ENCODE measurements at places on chromosomes 13 and 19.
A peak's percentile ranks its signal among the peaks of the same experiment; 100 is the strongest.

- no peak for DNase-seq
Measured at GRCh38 chr19:18386543-18387271, 749 bp downstream of the GDF15 start.

- no peak for DNase-seq
Measured at GRCh38 chr13:53501387-53501786, 472.8 kb downstream of the OLFM4 start.

DNA sequence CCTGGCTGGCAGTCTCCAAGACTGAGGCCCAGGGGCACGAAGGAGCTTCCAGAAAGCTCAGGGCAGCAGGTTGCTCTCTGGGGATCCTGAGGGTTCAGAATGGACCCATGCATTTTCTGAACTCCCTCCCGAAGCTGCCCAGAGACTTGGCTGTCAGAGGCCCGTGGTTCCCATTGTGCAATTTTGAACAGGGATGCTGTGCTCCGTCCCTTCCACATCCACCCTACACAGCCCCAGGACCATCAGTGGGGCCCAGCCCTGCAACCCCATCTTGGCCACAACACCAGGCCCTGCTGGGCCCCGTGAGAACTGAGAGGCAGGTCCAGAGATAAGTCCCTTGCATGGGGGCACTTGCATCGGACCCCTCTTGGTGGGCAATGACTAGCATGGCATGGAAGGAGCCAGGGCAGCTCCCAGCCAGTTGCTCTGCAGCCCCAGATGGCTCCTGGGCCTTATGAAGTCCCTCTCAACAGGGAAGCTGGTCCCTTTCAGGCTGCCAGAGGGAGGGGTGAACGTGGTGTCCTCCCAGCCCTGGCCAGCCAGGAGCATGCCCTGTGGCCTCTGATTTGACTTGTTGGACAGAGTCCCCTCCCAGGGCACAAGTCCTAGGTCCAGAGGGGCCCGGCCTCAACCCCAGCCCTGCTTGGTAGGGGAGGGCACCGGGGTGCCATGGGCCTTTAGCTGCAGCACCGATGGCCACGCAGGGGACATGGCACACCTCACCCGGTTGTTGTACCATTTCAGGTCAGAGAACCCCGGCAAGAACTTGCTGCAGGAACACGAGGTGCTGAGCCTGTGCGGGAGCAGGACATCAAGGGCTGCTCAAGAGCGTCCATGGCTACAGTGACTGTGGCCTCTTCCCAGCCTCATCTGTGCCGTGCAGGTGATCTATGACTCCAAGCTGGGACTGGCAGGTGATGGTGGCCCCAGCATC lies 17.3 kb upstream of the ZNF14 start:
- no peak for DNase-seq

DNA sequence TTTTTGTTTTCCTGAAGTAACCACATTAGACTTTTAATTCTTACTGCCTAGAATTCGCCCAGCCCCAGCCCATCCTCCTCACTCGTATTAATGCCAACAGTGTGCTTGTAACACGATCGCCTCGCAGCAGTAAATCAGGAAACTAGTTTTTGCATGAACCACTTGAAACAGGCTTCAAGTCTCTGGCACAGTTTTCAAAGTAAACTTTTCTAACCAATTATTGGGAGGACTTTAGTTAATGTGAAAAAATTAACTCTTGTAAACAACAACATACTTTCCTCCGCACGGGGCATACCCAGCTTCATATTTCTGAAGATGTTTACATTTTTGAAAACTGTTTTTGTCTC lies 39.2 kb downstream of the TNFRSF19 start:
- DNase-seq: no peak

GRCh38 chr19:1862424-1863327 lies 703 bp downstream of the KLF16 start:
- DNase-seq: peak; percentile 53

GRCh38 chr13:93345024-93345423 lies 118.4 kb downstream of the GPC6 start:
- no peak for DNase-seq

- DNase-seq: peak; percentile 70
Measured at GRCh38 chr13:114110091-114110829, 22.2 kb downstream of the RASA3 start.

DNA sequence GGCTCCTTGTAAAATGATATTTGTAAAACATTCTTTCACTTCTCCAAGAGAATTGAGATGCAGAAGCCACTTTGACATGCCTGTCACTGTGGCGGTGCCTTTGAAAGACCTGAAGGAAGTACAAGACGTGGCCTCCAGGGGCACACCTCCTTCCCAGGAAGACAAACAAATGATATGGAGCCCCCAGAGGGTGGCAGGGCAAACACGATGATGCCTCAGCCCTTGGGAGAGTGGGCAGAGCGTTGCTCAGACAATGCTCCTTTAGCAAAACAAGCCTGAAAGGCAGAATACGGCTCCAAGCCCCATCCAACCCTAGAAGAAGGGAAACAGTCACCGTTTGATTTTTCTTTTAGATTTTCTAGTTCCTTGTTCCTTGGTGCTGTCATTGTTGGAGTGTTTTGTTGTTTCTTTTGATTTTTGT lies 9.2 kb upstream of the ATP12A start:
- DNase-seq: no peak

DNA sequence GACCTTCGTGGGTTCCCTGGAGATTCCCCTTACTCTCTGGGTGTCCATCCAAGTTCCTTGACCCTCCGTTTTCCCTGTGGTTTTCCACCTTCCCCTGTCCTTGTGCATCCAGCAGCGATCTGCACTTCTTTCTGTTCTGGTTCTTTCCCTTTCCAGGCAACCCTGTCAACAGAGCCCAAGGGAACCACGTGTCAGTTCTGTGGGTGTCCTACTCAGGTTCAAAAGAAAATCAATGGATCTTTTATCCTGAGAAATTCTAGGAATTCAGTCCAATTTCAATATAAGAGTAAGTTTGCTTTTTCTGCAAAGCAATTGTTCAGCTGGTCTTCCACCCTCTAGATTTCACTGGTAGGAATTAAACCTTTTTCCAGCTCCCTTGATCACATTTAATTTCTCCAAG lies 1394.8 kb upstream of the SLC10A2 start:
- DNase-seq: no peak

- no peak for DNase-seq
Measured at GRCh38 chr13:32745509-32745908, 159.3 kb downstream of the PDS5B start.

DNA sequence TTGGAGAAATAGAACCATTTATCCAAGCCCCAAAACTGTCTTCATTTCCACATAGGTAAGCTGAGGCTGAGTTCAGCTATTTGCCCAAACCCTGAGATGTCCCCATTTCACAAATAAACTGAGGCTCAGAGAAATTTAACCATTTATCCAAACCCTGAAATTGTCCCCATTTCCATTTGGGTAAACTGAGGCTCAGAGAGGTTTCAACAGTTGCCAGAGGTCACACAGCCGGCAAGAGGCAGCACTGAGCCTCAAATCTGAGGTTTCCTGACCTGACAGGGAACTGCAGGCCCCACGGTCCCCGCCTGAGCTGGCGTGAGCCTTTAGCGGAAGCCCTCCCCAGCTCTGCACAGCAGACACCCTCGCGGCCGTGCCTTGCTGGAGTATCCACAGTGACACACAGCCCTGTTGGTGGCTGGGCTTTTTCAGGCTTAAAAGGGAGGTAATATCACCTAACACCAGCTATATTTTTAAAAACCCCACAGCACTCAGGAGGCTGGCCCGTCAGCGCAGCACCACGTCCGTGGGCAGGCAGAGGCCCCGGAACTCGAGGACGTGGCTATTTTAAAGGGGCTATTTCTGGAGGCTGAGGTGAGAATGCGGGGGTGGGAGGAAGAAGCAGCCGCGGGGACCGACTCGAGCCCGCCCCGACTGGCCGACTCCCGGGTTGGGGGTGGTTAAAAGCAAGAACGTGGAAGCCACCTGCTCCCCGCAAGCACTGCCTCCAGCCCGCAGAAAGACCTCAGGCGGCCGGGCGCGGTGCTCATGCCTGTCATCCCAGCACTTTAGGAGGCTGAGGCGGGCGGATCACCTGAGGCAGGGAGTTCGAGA lies 18.5 kb downstream of the PTPRS start:
- no peak for DNase-seq

GRCh38 chr13:20000062-20000552 lies 41.6 kb downstream of the ZMYM2 start:
- no peak for DNase-seq

GRCh38 chr13:42766016-42766415 lies 15.4 kb upstream of the FAM216B start:
- no peak for DNase-seq

- no peak for DNase-seq
Measured at GRCh38 chr13:98370806-98371515, 193.9 kb upstream of the RNF113B start.

DNA sequence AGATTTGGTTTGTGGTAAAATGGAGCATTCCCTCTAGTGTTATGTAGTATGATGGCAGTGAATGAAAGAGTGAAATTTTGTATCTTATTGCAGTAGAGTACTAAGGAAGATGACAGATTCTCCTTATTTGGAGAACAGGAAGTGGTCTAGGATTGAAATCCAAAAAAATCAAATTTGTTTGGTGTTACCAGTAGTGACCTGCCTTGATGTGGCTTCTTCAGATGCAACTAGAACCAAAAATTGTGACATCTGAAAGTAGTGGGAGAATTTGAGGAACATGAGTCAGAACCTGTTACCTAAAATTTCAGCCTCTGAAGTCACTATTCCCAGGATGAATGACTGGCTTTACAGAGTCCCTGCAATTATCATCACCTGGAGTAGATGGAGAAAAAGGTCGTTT lies 165.9 kb downstream of the KLF5 start:
- no peak for DNase-seq

DNA sequence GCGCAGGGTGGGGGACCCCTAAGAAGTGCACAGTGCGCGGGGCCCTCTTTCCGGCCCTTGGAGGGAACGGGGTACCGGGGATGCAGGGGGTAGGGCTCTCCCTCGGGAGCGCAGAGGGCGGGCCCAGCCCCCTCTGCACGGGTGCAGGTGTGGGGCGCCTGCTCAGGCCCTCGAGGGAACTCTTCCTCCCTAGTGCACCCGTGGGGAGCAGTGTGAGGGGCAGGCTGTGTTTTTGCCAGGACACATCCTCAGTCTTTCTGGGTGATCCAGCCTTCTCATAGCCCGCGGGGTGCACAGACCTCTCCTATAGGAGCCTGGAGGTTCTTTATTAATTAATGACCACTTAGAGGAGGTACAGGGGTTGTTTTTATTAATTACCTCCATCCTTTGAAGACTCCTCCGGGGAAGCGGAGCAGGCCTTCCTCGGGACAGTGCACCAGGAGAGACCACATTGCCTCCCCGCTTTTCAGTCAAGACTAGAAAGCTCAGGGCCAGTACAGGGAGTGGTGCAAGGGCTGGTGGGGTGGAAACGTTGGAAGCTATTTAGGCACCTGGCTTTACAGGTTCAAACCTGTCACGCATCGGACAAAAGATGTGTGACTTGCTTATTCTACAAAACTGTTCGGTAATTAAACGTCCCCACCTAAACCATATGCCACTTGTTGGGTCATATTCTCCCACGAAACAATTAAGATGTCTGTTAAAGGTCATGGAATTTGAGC lies 598 bp upstream of the GJB6 start:
- no peak for DNase-seq

DNA sequence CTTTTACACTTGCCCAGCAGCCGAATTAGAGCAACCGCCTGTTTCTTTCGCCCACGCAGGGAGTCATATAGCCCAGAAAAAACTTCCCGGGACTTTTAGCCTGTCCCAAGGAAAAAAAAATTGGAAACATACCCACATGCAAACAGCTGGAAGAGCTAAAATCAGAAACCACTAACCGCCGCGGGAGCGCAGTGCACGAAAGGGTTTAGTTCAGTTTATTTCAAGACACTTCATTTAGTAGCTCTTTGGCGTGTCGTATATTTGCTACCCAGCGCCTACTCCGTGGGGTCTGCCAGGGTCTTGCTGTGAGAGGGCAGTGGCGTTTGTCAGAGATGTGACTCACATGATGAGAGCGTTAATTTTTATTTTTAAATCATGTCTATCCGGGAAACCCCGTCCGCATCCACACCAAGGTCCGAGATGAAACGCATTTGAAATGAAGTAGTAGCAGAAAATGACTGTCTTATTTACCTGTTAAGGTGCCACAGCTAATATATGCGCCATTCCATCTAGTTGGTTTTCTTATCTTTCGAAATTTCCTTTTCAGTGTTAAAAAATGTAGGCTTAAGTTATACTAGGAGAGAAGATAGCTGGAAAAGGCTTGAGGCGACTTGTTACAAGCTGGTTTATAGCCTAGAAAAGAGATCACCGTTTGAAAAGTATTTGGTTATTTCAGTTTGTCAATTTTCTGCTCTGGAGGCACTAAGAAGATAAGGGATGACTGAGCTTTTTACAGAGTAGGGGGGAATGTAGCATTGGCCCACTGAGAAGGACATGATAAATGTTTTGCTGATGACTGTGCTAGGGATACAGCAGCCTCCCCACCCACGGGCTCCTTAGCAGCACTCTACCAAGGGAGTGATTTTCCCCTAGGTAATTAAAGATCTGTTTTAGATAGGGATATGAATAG lies 1.7 kb downstream of the KLF5 start:
- DNase-seq: no peak
